ENCODE measurements at places on chromosomes 3 and 15.

GRCh38 chr15:101499863-101500713, 10.6 kb upstream of the PCSK6 start:
- peak; percentile 62 for DNase-seq

GRCh38 chr3:152403632-152404066, 134.9 kb downstream of the MBNL1 start:
- DNase-seq: no peak

- no peak for DNase-seq
Observed at GRCh38 chr15:40471808-40472150, 995 bp downstream of the CHST14 start.

GRCh38 chr3:117091676-117092075, 382.1 kb downstream of the TUSC7 start:
- no peak for DNase-seq

DNA sequence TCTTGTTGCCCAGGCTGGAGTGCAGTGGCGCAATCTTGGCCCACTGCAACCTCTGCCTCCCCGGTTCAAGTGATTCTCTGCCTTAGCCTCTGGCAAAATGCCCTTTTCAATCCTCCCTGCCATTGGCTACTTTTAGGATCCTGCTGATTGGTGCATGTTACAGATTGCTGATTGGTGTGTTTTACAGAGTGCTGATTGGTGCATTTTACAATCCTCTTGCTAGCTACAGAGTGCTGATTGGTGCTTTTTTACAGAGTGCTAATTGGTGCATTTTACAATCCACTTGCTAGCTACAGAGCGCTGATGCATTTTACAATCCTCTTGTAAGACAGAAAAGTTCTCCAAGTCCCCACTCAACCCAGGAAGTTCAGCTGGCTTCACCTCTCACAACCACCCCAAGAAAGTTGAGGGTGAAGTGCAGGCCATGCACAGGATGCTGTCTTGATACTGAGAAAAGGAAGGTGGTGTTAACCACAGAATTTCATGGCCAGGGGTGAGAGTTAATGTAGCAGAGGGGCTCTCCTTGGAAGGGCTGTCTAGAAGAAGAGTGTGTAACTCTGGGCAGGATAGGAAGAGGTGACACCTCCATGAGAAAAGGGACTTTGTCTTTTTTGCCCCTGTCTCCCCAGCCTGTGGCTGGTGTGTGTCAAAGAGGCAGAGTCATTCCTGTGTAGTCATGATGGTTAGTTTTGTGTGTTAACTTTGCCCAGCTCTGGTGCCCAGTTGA, 145.9 kb downstream of the APBA2 start:
- DNase-seq: no peak

GRCh38 chr15:52789601-52790168, 451 bp downstream of the ONECUT1 start:
- peak; percentile 42 for DNase-seq

DNA sequence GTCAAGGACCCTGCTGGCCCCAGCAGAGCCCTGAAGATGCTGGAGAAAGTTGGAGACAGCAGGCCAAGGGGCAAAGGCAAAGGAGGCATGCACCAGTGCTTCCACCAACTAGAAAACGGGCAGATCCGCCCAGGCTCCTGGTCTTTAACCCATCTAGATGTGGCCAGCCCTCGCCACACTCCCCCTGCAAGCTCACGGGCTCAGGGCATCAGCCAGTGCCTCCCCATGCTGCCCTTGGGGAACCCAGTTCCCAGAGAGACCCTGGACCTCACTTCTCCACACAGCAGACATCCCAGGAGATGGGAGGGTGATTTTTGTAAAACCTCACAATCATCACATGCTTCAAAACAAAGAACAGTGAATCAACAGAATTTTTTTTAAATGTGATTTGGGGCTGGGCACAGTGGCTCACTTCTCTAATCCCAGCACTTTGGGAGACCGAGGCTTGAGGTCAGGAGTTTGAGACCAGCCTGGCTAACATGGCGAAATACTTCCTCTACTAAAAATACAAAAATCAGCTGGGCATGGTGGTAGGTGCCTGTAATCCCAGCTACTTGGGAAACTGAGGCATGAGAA, 24.5 kb downstream of the CYFIP1 start:
- DNase-seq: peak; percentile 88

GRCh38 chr3:33100229-33100628, 3.3 kb upstream of the GLB1 start:
- DNase-seq: no peak

GRCh38 chr3:165518346-165518745, 318.9 kb downstream of the BCHE start:
- no peak for DNase-seq

GRCh38 chr3:24689353-24689752, 194.7 kb upstream of the THRB start:
- no peak for DNase-seq

All from suppressor macrophage (primary cell).